ENCODE measurements at places on chromosomes 2 and 18.
A peak's percentile ranks its signal among the peaks of the same experiment; 100 is the strongest.

- DNase-seq: no peak
Observed at GRCh38 chr2:169386722-169387121, 24.4 kb upstream of the LRP2 start.

- no peak for DNase-seq
Observed at GRCh38 chr2:17000184-17000482, 334.5 kb upstream of the CYRIA start.

GRCh38 chr2:88828397-88829137 is 137.1 kb downstream of the RPIA start:
- DNase-seq: no peak

- DNase-seq: no peak
Observed at GRCh38 chr18:55186588-55186987, 227.3 kb upstream of the CCDC68 start.

- DNase-seq: peak; percentile 61
Observed at GRCh38 chr18:54269893-54270844, 852 bp downstream of the POLI start.

DNA sequence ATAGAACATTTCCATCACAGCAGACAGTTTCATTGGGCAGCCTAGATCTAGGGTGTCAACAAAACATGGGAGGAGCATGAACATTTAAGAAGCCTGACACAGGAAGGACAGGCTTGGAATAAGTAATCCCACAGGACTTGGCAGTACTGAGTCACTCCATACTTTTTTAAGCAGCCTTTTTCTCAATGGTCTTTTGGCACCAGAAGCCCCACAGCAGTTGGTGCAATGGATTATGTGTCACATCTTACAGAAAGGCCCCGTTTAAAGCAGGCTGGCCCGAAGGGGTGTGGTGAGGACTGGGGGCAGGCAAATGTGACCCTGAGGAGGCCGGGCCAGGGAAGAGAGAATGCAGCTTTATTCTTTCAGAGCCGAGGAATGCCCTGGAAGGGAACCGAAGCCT is 26.6 kb downstream of the SPTBN1 start:
- no peak for DNase-seq
